Kidney (tissue), 22 donors: ENCODE measurements at places on chromosomes 4 and X. TPM values are rescaled to one million over a fixed set of nuclear protein-coding genes. Genes with fewer than 3 reads are reported as not detected.

The CFAP47 gene
- 1.4 TPM for total RNA-seq

The AMOT gene
- 35.1 TPM for total RNA-seq

GRCh38 chrX:136754651-136755050 lies 26.1 kb downstream of the ARHGEF6 start:
- no peaks in the 10 kb centered on the region for H3K36me3 ChIP-seq
- DNase-seq: no peak
- H3K27me3 ChIP-seq: no peaks in the 10 kb centered on the region
- H3K4me1 ChIP-seq: no peaks in the 10 kb centered on the region

DNA sequence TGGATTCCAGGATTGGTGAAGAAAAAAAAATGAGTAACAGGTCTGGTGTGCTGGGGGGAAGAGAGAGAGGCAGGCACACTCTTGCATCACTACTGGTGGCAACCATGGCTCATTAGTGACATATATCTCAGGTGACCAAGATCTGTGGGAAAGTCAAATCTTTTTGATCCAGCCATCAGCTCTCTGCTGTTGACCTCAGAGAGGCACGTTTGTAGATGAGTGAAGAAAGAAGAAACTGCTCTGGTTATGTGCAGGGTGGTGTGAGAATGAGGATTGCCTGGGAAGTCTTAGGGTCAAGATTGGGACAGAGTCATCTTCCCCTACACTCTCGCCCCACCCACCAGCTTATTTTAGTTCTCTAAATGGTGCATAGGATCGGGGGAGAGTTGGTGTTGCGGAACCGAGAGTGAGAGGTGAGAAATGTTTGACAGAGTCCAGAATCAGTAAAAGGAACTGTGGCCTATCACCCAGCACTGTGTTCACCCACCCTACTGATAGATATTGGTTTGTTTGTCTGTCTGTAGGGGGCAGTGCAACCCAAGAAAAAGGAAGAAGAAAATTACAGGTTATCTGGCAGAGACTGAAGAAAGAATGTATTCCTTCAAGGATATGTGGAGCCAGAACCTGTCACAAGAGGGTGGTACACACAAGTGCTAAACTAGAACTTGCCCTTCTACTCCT lies 21.9 kb downstream of the ARMCX6 start:
- H3K4me1 ChIP-seq: no peaks in the 10 kb centered on the region
- no peaks in the 10 kb centered on the region for H3K36me3 ChIP-seq
- no peak overlapping the region for H3K27ac ChIP-seq
- no peak overlapping the region for H3K4me3 ChIP-seq
- no peaks in the 10 kb centered on the region for H3K27me3 ChIP-seq
- DNase-seq: peak; percentile 75

DNA sequence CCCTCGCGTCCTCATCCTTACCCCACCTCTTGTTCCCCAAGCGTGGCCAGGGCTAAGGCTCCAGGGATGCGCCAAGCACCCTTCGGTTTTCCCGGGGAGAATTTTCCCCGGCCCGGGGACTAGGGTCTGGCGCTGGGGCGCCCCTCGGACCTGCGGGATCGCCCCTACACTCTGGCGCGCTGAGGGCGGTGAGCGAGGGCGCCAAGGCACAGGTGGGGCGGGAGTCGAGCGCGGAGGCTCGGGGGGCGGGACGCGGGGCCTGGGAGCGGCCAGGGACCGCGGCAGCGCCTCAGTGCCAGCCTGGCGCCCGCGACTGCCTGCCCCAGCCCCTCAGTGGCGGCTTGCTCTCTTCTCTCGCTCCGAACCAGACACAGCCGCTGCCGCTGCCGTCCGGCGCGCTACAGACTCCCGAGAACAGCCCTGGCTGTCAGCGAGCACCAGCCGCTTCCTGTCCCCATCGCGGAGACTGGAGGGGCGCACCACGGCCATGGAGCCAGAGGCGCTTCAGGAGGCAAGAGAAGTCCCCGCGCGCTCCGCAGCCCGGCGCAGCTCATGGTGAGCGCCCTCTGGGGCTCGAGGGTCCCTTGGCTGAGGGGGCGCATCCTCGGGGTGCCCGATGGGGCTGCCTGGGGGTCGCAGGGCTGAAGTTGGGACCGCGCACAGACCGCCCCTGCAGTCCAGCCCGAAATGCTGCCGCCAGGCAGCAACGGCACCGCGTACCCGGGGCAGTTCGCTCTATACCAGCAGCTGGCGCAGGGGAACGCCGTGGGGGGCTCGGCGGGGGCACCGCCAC lies at the start of gene DRD5:
DRD5 (plus strand) TSS at position 292 of the 793 bp plus-strand sequence; CDS start at position 688, 396 bp downstream.
- peak; percentile 60 for DNase-seq
- H3K4me1 ChIP-seq: no peaks in the 10 kb centered on the region
- H3K4me3 ChIP-seq: no peak within 1 kb of the TSS

- H3K27ac ChIP-seq: no peak overlapping the region
- H3K27me3 ChIP-seq: no peaks in the 10 kb centered on the region
- H3K4me3 ChIP-seq: no peak overlapping the region
- DNase-seq: no peak
Measured at GRCh38 chrX:7435822-7436221, 287.9 kb upstream of the PUDP start.

DNA sequence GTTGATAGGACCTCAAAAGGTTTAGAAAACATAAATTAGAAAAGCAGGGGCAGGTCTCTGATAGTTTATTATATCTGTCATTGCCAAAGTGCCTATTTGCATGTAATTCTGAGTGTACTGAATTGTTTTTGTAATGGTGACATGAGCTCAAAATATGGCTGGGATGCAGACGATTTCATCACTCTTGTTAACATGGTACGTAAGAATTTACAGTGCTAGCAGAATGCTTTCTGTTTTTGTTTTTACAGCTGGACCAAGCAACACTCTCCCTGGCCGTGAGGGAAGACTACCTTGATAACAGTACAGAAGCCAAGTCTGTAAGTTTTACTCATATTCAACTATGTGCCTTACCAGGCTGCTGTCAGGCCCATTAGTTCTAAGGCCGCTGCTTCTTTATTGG lies 58.1 kb downstream of the PHEX start:
- no peaks in the 10 kb centered on the region for H3K36me3 ChIP-seq
- H3K4me1 ChIP-seq: no peaks in the 10 kb centered on the region
- H3K4me3 ChIP-seq: no peak overlapping the region

The SLC4A4 gene
- 37.1 TPM for total RNA-seq

DNA sequence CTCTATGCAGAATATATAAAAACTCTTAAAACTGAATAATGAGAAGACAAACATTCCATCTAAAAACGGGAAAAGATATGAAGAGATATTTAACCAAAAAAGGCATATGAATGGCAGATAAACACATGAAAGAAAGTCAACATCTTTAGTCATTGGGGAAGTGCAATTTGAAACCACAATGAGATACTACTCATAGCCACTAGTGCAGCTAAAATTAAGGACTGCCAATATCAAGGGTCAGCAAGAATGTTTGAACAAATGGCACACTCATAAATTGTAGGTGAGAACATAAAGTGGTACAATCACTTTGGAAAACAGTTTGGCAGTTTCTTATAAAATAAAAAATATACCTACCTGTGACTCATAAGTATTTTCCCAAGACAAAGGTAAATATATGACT lies 534.9 kb upstream of the DIPK2B start:
- no peak overlapping the region for H3K27ac ChIP-seq
- H3K36me3 ChIP-seq: no peaks in the 10 kb centered on the region
- H3K27me3 ChIP-seq: no peaks in the 10 kb centered on the region
- no peak for DNase-seq
- H3K4me3 ChIP-seq: no peak overlapping the region

- no peaks in the 10 kb centered on the region for H3K27me3 ChIP-seq
- no peaks in the 10 kb centered on the region for H3K36me3 ChIP-seq
- DNase-seq: no peak
- no peak overlapping the region for H3K4me3 ChIP-seq
- no peak overlapping the region for H3K27ac ChIP-seq
- H3K4me1 ChIP-seq: no peaks in the 10 kb centered on the region
Measured at GRCh38 chr4:162865102-162865501, 301.6 kb downstream of the NAF1 start.

- no peaks in the 10 kb centered on the region for H3K27me3 ChIP-seq
- H3K4me1 ChIP-seq: no peaks in the 10 kb centered on the region
- no peak overlapping the region for H3K4me3 ChIP-seq
- no peak overlapping the region for H3K27ac ChIP-seq
- no peak for DNase-seq
Measured at GRCh38 chr4:76850010-76850441, 47.9 kb downstream of the SOWAHB start.

- H3K36me3 ChIP-seq: no peaks in the 10 kb centered on the region
- no peak overlapping the region for H3K4me3 ChIP-seq
- no peak for DNase-seq
- H3K4me1 ChIP-seq: no peaks in the 10 kb centered on the region
- H3K27ac ChIP-seq: no peak overlapping the region
Measured at GRCh38 chr4:10611673-10612072, 72.9 kb downstream of the CLNK start.

The GYPB gene
- total RNA-seq: not detected

The XAGE2 gene
- total RNA-seq: not detected

The TMLHE gene
- total RNA-seq: 27.0 TPM

The POU4F2 gene
- not detected for total RNA-seq

The ARMCX6 gene
- total RNA-seq: 39.1 TPM

The TCEAL7 gene
- 2.6 TPM for total RNA-seq

DNA sequence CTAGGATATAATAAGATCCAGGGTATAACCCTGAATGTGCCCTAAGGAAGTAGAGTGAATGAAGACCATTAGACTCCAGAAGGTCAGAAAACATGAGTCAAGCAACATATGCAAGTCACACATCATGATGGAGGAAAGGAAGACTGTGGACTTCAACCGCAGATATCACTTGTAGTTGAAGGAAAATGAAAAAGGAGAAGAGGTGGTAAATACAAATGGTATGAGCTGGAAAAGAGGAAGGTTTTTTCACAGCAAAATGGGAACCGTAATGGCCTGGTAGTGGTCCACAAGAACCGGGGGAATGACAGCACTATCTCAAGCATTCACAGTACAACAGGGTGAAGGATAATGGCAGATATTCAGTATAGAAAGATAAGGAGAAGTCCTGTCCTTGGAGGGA lies 5.2 kb upstream of the SCFD2 start:
- H3K27me3 ChIP-seq: no peaks in the 10 kb centered on the region
- H3K27ac ChIP-seq: no peak overlapping the region
- no peaks in the 10 kb centered on the region for H3K4me1 ChIP-seq
- H3K36me3 ChIP-seq: no peaks in the 10 kb centered on the region
- H3K4me3 ChIP-seq: no peak overlapping the region

DNA sequence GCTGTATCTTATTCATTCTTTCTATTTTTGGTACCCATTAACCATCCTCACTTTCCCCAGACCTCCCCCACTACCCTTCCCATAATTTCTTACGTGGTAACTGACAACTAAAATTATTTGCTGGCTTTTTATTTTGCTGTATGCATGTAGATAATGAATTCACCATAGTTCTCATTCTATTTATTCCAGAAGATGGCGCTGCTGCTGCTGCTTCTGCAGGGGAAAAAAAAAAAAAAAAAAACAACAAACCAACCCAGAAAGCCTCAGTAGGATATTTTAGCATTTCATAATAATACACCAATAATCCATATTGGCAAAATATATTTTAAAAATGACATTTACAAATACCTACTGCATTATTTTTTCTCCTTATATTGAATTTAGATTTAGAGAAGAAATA lies 416.6 kb upstream of the MAGEB18 start:
- no peaks in the 10 kb centered on the region for H3K27me3 ChIP-seq
- no peaks in the 10 kb centered on the region for H3K4me1 ChIP-seq
- H3K4me3 ChIP-seq: no peak overlapping the region
- peak; percentile 20 for DNase-seq
- no peak overlapping the region for H3K27ac ChIP-seq
- no peaks in the 10 kb centered on the region for H3K36me3 ChIP-seq

DNA sequence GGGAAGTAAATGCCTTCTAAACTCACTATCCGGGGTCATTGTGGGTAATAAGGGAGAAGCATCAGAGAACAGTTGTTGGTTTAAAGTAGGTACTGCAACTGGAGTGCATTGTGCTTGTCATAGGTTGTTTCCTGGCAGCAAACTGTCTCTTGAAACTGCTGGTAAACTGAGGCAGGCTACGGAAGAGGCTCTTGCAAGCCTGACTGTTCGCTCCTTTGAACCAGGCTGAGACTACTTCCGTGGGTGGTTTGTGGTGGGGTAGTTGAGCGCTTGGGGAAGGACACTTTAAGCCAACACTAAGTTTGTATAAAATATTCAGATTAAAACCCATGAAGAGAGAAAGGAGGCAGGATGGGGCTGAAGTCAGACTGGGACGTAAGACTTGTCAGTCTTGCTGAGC lies 45.2 kb upstream of the WDR1 start:
- peaks cover 6% of the 10 kb centered on the region for H3K4me1 ChIP-seq
- no peaks in the 10 kb centered on the region for H3K36me3 ChIP-seq
- H3K27me3 ChIP-seq: no peaks in the 10 kb centered on the region

The HTR2C gene
- not detected for total RNA-seq
